Stimulated activated CD4-positive, alpha-beta T cell treated with anti-CD3 and anti-CD28 coated beads, Interleukin-12 subunit alpha, Interleukin-12 subunit beta, amount 100 ng/mL, for 4 hours (primary cell): ENCODE measurements at places on chromosomes 2 and 18.
A peak's percentile ranks its signal among the peaks of the same experiment; 100 is the strongest.

DNA sequence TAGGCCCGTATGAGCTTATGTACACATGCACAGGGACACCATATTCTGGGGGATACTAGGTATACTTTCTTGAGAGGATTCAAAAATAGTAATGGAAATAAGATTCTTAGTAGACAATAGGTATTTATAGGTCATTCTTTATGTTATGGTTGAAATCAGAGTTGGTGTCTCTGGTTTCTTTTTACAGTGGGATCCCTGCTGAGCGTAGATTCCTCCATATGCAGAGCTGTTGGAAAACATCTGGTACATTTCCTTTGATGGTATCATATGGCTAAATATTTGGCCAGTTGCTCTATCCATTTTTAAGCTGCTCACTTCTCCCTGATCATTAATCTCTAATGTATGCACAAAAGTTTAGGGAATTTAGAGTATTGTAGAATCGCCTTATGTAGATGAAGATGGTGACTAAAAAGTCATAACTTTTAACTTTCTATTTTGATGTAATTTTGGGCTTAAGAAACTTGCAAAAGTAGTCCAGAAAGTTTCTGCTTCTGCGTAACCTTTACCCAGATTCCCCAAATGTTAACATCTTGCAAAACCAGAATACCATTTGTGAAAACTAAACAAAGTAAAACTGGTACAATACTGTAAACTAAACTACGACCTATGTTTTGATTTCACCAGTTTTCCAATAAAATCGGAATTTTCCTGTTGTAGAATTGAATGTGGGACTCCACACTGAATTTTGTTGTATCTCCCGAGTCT lies 5.4 kb downstream of the ARHGAP28 start:
- DNase-seq = no peak

- DNase-seq = no peak
Measured at GRCh38 chr2:6648596-6649247, 217.0 kb downstream of the CMPK2 start.

DNA sequence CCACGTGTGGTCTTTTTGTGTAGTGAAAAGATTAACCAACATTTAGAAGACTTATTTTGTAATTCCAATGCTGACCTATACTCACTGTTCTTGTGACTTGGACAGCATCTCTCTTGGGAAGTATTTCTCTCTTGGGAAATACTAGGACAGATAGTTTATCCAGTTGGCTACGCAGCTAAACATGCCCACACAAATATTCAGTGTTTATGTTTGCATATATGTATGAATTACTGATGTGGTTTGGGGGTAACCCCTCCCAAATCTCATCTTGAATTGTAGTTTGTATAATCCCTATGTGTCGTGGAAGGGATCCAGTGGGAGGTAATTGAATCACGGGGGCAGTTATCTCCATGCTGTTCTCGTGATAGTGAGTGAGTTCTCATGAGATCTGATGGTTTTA lies 2062.3 kb upstream of the CELF4 start:
- DNase-seq = no peak

GRCh38 chr2:100242891-100243619 lies 79.2 kb downstream of the LONRF2 start:
- peak; percentile 33 for DNase-seq

GRCh38 chr18:49728542-49728941 lies 84.8 kb downstream of the ACAA2 start:
- DNase-seq = peak; percentile 6

GRCh38 chr18:24181806-24182205 lies 42.9 kb downstream of the CABYR start:
- DNase-seq = no peak

- DNase-seq = no peak
Measured at GRCh38 chr18:24986666-24987302, 365.2 kb downstream of the ZNF521 start.

DNA sequence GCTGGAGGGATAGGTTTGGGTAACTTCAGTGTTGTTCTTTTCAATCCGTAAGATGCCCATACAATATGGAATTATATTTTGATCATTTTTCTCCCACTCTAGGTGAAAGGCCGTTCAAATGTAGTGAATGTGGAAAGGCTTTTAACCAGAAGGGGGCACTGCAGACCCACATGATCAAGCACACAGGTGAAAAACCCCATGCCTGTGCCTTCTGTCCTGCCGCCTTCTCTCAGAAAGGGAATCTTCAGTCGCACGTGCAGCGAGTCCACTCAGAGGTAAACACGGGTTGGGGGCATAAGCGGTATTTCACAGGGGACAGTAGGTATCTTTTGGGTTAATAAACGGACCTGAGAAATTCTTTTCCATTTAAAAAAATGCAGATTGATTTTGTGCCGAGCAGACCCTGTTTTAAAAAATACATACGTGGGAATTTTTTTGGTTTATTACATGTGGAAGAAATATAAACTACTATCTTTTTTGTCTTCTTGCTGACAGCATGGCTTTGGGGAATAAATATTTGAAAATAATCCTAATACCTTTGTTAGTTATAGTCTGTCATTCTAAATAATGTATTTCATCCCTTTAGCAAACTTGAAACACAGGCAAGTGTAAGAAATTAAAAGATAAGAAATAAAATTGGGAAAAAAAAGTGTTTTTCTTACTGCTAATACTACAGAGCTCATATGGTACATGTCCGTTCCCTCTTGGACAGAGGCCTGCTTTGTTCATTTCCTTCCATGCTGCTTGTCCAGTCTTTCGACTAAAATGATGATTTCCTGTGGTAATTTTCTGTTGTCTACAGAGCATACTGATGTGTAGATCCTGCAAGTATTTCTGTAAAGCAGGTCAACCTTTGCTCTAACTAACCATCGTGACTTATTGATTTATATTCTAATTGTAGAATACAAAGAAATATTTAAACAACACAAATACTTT lies 53.3 kb downstream of the ZNF236 start:
- DNase-seq = peak; percentile 22

GRCh38 chr2:86435531-86435930 lies 5.6 kb upstream of the KDM3A start:
- no peak for DNase-seq

GRCh38 chr2:239158641-239159475 lies 242.0 kb downstream of the HDAC4 start:
- no peak for DNase-seq

GRCh38 chr2:159446817-159447216 lies 160.3 kb upstream of the WDSUB1 start:
- DNase-seq = no peak

DNA sequence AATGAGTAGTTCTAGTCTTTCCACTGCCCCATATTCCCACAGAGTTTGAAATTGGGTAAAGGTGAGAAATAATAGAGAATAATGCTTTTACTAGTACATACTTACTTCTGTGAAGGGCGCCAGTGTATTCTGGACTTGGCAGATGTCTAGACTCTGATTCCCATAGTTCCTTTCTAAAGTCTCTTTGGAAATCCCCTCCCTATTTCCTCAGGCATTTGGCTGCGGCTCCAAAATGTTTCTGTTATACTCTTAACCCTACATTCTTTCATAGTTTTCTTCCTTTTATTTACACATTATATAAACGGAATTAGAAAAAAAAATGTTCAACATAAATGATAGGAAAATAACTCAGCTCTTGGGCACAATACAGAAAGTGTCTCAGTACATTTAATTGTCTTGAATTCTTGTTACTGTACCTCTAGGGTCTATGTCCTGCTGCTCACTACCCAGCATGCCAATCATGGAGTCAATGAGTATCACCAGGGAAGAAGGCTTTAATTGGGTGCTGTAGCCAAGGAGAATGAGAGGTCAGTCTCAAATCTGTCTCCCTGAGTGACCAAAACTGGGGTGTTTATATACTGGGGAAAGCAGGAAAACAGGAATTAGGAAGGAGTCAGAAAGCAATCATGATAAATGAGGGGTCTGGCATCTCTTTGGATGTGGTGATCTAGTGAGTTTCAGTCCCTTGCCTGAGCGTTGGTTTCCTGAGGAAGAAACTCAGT lies 147.8 kb upstream of the MMADHC start:
- DNase-seq = no peak

- DNase-seq = no peak
Measured at GRCh38 chr2:234003972-234004617, 46.4 kb upstream of the SPP2 start.

- no peak for DNase-seq
Measured at GRCh38 chr2:47016172-47016913, 100.7 kb upstream of the MCFD2 start.

- DNase-seq = no peak
Measured at GRCh38 chr2:11903085-11903606, 156.7 kb downstream of the LPIN1 start.

- no peak for DNase-seq
Measured at GRCh38 chr18:79804130-79804787, 6.5 kb downstream of the KCNG2 start.

DNA sequence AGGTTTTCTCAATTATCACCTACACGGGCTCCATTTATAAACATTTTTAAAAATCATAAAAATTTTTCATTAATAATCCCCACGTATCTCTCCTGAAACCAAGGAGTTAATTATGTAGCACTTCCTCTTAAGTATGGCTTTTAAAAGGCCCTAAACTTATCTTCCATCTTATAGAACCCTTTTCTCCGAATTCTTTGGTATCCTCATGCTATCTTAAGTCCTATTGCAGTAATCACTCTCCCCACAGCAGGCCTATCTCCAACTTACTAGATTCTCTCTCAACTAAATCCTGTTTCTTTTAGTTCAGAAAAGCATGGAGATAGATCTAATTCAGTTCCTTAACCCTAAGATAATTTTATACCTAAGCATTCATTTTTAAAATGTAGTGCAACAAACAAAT lies 26.2 kb downstream of the RPRD1A start:
- no peak for DNase-seq

DNA sequence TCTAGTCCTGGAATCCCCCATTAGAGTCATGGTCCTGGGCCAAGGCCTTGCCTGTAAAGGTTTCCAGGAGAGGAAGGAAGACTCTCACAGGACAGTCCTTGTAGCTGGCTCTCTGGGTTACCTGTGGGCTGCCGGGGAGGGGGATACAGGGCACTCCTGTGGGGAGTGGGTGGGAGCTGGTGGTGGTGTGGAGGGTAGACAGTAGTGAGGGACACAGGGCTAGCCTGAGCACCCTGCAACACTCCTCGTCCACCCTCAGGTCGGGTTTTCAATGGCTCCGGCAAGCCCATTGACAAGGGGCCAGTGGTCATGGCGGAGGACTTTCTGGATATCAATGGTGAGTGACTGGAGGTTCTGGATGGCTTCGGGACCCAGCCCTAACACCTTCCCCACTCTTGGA lies 19.7 kb upstream of the ANKRD53 start:
- no peak for DNase-seq

DNA sequence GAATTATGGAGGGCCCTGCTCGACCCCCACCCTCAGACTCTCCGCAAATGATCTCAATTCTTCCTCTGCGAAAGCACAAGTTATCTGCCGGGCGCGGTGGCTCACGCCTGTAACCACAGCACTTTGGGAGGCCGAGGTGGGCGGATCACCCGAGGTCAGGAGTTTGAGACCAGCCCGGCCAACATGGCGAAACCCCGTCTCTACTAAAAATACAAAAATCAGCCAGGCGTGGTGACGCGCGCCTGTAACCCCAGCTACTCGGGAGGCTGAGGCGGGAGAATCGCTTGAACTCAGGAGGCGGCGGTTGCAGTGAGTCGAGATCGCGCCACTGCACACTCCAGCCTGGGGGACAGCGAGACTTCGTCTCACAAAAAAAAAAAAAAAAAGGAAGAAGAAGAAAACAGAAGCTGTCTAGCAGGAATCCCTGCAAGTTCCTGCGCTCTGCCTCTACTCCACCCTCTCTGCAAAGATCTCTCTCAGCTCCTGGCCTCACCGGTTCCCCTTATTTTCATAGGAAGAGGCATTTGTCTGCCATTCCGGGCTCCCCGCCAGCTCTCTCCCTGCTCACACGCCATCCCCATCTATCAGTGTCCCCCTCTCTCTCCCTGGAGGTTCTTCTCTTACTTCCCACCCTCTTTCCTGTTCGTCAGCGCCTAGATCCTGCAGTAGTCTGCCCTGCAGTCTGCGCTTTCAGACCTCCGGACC lies 13.5 kb upstream of the COLEC12 start:
- DNase-seq = no peak

- DNase-seq = no peak
Measured at GRCh38 chr2:204670124-204670523, 124.8 kb downstream of the PARD3B start.

DNA sequence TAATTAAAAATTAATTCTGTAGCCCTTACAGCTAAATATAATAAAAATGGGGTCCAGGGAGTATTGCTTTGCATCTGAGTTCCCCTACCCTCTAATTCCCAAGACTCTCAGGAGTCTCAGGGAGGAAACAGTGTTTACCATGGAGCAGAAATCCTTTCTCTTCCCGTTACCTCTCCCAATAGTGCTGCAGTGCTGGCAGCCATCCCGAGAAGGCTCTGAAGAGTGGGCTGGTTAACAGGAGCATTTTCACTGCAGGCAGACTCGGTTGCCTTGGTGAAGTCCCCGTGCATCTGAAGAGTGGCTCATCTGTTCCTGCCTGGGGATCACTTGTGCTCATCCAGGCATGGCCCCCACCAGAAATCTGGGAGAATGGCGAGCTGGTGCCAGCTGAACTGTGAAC lies 41.8 kb upstream of the TMEM178A start:
- DNase-seq = no peak

DNA sequence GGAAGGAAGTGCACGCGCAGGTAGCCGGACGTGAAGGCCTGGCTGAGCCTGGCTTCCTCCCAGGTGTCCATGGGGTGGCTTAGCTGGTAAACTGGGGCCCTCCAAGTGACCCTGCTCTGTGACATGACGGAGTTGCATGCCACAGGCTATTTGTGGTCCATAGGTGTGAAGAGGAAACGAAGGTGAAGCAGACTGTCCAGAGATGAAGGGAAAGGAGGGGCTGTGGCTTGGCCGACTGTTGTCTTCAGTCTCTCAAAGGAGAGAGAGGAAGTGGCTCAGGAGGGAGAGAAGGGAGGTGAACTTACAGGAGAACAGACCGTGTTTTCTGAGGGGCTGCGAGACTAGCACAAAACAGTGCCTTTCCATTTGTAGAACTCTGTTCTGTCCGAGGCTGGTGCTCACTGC lies 19.3 kb downstream of the INPP5D start:
- DNase-seq = no peak

- DNase-seq = no peak
Measured at GRCh38 chr2:236367506-236368289, 103.5 kb upstream of the ASB18 start.

DNA sequence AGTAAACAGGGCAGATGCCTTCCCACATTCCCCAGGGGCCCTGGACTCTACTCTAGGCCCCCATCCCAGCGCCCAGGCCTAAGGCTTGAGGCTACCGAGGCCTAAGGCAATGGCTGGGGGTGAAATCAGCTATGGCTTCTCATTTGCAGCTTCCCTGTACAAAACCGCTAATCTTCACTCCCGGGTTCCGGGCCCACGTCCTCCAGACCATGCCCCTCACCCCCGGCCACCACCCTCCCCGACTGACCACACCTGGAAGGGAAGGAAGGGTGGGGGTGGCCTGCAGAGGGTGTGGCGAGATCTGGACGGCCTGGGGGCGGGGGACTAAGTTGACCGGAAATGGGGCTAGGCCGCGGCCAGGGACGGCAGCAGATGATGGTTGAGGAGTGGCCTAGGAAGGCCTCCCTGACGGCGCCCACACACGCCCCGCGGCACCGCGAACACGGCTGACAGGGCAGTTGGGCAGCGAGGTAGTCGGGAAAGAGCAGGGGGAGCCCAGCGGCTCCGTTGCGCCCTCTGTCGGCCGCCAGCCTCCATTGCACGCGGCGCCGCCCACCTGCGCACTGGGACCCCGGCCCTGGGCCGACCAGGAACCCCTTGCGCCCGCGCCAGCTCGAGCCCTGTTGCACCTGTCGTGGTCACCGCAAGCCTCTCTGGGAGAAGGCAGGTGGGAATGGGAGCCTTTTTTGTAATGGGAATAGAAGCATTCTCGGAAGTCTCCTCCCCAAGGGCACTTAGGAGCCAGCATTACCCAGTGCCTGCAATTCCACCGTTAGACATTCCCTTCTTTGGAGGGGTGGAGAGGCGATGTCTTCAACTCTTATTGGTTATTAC lies 117.1 kb upstream of the STPG4 start:
- DNase-seq = peak; percentile 55
